ENCODE measurements at places on chromosomes 7 and 10.
A peak's percentile ranks its signal among the peaks of the same experiment; 100 is the strongest.

DNA sequence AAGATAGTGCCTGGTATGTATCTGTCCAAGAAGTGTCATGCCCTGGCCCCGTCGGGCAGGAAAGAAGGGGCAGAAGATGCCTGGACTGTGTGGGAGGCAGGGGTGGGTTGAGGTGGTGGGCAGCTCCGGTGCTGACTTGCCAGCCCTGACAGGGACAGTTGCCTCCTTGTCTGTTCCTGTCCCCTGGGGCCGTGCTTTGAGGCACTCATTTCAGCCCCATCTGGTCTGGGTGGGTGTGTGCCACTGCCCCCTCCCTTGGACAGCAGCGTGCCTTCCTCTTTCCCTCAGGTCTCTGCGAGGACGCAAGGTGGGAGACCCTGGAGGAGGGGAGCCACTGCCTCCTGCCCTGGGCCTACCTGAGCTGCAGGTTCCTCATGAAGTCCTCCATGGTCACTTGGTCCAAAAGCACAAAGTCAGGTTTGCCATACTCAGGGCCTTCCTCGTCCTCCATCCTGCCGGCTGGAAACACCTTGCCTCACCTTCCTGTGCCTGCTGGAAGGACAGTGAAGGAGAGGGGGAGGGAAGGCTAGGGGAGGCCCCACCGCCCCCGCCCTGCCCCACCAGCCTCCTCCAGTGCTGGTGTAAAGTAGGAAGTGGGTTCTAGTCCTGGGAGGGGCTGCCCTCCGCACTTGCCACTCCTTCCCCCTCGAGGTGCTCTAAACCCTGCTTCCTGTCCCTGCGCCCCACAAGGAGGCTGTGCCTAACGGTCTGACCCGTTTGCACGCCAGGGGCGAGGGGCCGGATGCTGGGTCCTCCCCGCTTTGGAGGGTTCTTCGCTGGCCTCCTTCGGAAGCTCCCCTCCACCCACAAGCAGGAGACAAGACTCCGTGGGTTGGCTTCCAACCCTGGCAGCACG is at the start of gene MYO1G:
TSS of gene MYO1G (minus strand) at position 505 of the 856 bp plus-strand sequence. CDS start at position 451, 54 bp downstream.
- peak; percentile 91 for DNase-seq

GRCh38 chr10:42753126-42753506 is 29.5 kb upstream of the BMS1 start:
- DNase-seq, result peak; percentile 72

DNA sequence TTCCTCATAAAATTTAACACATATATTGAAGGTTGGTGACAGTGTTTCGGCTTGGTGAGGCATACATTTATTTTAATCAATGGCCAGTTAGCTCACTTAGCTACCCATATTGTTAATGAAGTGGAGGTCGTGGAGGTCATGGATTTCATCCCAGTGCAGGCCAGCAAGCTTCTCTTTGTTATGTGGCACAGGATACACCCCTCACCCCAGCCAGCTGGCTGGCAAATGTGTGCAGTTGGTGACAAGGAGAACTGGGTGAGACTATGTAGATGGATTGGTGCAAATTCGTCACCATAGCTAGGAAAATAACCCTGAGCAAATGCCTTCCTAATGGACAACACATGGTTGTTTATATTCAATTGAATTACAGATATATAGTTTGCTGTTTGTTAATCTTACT is 50.5 kb upstream of the FOXP2 start:
- no peak for DNase-seq

- no peak for DNase-seq
These were observed 15.0 kb upstream of the ENO4 start for GRCh38 chr10:116833986-116834985.

GRCh38 chr10:70052462-70053217 is at the start of gene MACROH2A2:
Gene MACROH2A2, plus strand, starts transcription at chr10:70052846. Its CDS starts 22,813 bp downstream, at chr10:70075659.
- DNase-seq, result no peak

GRCh38 chr7:94594882-94595281 is 61.1 kb downstream of the SGCE start:
- no peak for DNase-seq

- DNase-seq, result no peak
These were observed 148.8 kb downstream of the NPSR1 start for GRCh38 chr7:34806831-34807230.

GRCh38 chr10:14676732-14677131 is 98.0 kb downstream of the FAM107B start:
- DNase-seq, result no peak

GRCh38 chr7:20786421-20786778 is 286 bp downstream of the SP8 start:
- DNase-seq, result no peak

DNA sequence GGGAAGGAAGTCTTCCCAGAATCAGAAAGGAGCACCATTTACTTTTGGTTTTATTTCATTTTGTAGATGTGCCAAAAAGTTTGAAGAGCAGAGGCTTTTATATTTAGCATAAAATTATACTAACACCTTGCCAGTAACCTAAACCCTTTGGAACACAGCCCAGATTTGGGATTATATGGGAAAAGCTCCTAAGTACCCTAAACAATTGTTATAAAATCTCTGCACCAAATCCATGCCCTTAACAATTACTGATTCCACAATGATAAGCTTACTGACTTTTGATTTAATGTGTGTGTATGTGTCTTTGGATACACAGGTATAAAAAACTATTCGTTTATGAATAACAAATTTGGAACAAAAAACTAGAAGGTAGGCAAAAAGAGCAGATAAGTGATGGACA is 39.0 kb upstream of the TMEM229A start:
- DNase-seq, result no peak

- DNase-seq, result no peak
These were observed 121.7 kb downstream of the FAM204A start for GRCh38 chr10:118220346-118220850.

DNA sequence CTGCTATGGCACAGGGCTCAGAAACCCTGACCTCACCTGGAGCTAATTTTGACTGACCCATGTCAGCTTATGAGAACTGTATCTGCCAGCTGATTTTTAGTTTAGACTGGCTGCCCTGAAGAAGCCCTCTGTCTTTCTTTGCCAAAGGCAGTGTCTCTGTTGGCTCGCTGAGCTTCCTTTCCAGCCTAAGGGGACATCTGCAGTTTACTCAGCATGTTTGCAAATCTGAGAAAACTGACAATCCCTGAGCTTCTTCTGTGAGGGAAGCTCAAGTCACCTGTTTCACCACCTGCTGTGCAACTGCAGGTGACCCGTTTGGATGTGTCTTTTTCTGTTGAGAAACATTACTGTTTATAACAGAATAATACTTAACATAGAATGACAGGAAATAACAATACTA is 46.0 kb downstream of the PRKAR2B start:
- no peak for DNase-seq

Measured in CD4-positive, alpha-beta T cell treated with Interleukin-17A for 4 hours (primary cell).